ENCODE measurements at places on chromosomes 2 and 18.
A peak's percentile ranks its signal among the peaks of the same experiment; 100 is the strongest.

- DNase-seq: no peak
Measured at GRCh38 chr2:190431907-190432306, 23.8 kb downstream of the MFSD6 start.

DNA sequence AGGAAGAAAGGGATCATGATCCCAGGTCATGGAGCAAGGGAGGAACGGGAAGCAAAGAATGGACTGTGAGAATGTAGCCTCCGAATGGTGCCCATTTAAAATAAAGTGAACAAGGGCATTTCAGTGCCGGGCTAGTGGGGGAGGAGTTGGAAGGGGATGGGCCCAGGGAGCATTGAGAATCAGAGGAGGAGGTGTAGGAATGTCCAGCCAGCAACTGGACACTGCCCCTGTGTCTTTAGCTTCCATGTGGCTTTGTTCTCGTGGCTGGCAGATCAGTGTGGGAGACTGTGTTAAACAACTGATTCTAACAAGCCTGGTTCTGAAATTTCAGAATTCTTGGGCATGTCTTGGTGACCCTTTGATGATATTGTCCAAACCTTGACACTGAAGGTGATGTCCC, 1.4 kb upstream of the RNF103 start:
- no peak for DNase-seq

- DNase-seq: peak; percentile 13
Measured at GRCh38 chr18:49546278-49546677, 15.6 kb upstream of the LIPG start.

DNA sequence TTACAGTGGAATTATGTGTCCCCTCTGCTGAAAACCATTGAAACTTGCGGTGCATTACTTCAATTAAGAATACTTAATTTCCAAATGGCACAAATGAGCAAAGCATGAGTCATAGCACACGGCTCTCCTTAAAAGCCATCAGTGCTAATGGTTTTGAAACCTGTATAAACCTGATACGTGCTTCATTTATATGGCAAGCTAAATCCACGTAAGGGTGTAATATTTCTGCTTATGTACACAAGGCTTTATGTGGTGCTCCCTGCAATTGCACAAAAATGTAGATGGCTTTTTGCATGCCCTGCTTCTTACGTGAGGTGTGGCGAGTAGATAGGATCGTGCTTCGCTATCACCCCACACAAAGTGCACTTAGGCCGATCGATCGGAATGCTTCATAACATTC, 840.9 kb downstream of the GALR1 start:
- no peak for DNase-seq

DNA sequence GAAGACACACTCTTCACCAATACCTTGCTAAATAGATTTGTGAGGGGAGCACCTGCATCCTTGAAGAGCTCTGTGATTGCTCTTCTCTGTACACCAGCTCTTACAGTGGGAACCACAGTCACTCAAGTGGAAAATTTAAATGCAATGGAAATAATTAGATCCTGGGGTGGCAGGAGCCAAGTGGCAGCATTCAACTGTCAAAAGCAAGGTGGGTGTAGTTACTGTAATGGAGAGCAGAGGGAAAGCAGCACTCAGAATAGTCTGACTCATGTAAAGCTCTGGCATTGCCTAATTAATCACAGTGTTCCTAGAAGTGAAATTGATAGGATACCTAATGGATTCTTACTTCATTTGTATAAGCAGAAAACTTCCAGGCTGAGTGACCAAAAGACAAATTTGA, 245.8 kb downstream of the KCNE4 start:
- DNase-seq: peak; percentile 84

GRCh38 chr2:54555318-54555837, 99.3 kb downstream of the SPTBN1 start:
- no peak for DNase-seq

GRCh38 chr2:175152242-175152641, 15.8 kb downstream of the ATF2 start:
- DNase-seq: no peak

DNA sequence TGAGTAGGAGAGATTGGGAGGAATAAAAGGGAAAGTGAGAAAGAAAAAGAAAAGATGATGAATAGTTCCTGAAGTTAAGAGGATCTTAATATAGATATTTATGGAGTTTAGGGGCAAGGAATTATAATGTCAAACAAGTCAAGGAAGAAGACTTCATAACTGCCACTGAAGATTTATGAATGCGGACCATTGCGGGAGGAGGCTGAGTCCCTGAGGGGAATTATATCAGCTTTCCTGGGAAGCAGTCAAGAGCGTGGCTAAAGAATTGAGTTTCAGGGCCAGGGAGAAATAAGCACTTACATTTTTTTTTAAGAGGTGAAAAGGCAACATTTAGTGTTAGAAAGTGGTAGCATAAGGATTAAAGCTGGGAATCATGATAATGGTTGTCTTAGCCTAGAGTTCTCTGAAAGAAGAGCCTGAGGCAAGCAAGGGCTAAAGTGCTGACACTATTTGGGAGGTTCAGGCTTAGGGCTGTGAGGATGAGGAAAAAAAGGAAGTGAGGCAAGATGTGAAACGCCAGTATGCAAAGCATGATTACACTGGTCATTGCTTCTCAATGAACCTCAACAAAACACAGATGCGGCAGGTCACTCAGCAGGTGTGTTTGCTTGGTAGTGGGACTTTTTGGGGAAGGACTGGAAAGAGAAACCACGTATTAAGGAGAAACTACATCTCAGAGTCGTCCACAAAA, 217.1 kb downstream of the SLC4A3 start:
- no peak for DNase-seq

DNA sequence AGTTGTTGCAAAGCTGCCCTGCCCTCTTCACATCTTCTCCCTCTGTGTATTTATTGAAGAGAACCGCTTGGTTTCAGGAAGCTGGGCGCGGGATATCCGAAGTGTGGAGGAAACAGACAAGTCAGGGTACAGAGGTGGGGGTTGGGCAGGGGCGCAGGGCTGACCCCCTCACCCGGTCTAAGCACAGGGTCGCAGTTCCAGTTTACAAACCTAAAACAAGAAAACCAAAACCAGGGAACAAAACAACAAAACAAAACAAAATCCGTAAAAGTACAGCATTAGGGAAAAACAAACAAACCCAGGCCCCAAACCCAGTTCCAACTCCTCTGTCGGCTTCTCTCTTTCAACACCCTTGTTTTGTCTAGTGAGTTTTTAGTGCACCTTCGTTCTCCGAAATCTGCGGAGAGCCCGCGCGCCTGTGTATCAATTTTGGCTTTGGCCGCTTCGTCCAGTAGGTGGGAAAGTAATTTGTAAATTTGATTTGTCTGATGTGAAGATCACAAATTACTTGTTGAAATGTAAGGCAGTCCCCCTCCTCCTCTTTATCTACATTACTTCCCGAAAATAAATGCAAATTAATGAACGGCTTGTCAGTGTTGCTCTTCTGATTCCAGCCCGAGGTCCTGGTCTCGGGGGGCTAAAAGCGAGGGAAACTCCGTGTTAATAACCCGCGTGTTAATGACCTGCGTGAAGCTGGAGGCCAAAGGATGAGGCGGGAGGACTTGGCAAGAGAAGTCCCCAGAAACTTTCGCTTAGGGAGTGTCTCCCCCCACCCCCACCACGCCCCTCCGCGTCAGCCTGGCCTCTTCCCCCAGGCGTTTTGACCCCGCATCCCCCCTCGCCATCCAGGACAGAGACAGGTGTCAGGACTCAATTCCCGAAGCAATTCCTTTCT, 6.9 kb downstream of the OTX1 start:
- DNase-seq: peak; percentile 6

- DNase-seq: no peak
Measured at GRCh38 chr2:174925046-174925784, 80.0 kb downstream of the CHN1 start.

- DNase-seq: peak; percentile 50
Measured at GRCh38 chr2:234544659-234545611, 48.1 kb upstream of the ARL4C start.

DNA sequence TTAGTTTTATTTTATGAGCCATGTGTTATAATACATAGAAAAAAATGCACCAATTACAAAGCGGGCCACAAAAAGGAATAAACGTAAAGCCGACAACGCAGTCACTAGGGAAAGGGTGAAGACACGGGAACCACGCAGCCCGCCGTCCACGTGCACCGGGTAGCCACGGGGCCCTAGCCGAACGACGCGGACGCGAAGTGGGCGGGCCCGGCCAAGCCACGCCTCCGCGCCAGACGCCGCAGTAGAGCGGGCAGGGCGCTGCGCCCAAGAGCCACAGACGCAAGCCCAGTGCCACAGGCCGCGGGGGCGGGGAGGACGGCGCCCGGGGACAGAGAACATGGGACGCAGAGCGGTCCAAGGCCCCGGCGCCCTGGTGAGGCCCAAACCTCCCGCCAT, at the start of gene DUSP28:
Gene DUSP28, plus strand, starts transcription at position 274 of the 396 bp plus-strand sequence. CDS start 328 bp downstream, outside the sequence.
- DNase-seq: peak; percentile 87
